AG09309 (cell line): ENCODE measurements at places on chromosomes 4 and X.

GRCh38 chrX:16185725-16186136 is 18.4 kb downstream of the MAGEB17 start:
- DNase-seq, result peak; percentile 63

- DNase-seq, result no peak
Measured at GRCh38 chr4:113077575-113077974, 28.1 kb downstream of the ANK2 start.

GRCh38 chrX:115038406-115038805 is 21.0 kb upstream of the IL13RA2 start:
- DNase-seq, result no peak

DNA sequence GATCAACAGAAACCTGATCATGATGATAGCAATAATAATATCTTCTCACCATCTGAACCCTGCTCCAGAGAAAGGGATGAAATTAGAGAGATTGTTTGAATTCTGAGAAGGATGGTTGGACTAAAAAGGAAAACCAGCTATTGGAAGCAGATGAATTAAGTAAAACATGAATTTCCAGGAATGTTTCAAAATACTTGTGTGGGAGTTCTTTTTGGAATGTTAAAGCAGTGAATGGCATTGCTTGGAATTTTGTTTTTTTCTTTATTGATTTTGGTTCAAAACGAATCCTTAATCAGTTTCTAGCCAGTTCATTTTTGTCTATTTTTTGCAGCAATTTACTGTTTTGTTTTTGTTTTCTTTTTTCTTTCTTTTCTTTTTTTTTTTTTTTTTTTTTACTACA is 150.3 kb downstream of the NHS start:
- DNase-seq, result no peak

GRCh38 chr4:86686741-86687140 is 92.6 kb downstream of the PTPN13 start:
- no peak for DNase-seq

GRCh38 chr4:111776561-111776960 is 368.7 kb upstream of the FAM241A start:
- no peak for DNase-seq

DNA sequence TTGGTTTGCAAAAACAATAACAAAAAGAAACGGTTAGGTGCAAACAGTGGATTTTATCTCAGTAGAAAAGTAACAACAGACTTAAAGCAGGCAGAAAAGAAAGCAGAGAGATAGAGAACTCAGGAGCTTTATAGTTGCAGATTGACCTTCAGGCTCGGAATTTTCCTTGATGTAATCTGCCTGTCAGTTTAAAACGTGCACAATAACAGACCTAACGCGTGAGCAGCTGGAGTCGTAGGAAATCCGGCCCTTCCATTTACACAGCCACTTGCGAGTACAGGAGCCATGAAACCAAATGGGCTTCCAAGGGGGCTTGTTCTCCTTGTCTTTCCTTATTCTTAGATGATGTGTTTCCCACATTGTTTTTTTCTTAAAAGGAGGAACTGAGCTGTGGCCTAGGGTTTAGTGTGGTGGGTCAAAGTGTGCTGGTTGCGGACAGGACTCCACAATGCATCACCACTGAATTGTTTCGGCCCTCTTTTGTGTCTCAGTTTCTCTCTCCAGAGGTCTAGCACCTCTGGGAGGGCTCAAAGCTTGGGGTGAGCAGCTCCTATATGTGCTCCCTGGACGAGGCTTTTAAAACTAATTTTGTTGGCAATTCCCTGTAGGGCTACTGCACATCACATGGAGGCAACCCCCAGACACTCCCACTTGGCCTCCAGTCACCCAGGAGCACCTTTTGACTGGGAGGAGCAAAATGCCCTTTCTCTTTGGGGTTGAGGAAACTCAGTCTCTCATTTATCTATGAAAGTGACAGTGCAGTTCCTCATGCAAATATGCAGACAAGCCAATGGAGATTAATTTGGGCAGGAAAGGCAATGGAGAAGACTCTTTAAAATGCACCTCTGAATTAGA is 13.9 kb upstream of the MPP1 start:
- DNase-seq, result no peak

DNA sequence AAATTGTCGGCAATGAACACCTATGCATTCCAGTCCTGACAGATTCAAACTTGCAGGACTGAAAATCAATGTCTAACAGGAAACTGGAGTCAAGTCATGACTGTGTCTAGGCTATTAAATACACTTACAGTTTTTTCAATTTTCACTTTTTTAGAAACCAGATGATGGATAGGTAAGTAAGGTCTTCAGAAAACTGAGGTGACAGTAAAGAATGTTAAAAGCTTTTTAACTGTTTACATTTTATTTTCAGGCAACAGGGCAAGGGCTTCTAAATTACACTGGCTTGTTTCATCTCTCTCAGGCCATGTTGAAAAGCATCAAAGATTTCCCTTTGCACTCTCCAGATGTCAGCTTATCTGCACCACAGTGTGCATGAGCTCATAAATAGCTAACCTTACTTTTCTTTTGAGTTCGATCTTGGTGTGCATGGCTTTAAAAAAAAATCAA is 65.2 kb downstream of the SEC24D start:
- DNase-seq, result no peak

GRCh38 chrX:72038868-72039267 is 92.8 kb downstream of the RTL5 start:
- DNase-seq, result no peak

- no peak for DNase-seq
Measured at GRCh38 chrX:97320305-97320704, 436.6 kb downstream of the RPA4 start.

GRCh38 chr4:76384052-76384451 is 36.9 kb downstream of the CCDC158 start:
- no peak for DNase-seq

- no peak for DNase-seq
Measured at GRCh38 chrX:44344194-44344593, 722 bp upstream of the EFHC2 start.

DNA sequence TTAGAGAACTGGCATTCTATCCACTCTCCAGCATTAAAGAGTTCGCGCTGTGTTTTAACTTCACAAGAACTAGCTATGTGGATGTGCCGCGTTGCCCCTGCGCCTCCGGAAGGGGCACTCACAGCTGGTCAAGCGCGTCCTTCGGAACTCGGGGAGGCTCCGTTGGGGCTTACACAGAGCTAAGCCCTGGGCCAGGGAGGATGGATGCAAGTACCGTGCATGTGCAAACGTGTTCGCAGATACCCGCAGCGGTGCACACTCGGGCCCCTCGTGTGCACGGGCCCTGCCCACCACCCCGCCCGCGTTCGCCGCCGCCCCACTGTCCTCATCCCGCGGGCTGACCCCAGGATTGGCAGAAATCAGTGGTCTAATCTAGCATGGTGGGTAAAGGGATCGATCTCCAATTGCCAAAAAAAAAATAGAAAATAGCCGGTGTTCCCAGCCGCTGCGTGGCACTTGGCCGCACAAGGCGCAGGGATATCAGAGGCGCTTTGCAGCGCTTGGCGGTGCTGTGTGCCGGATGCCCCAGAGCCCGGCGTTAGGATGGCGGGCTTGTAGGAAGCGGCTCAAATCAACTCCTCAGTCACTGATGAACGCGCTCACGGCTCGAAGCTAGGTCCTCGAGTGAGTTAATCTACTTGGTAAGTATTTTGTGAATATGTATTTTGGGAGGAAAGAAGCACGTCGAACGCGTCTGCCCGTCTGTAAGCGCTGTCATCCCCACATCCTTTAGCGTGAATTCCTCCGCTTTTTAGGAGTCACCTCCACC is 989 bp upstream of the PCDH10 start:
- no peak for DNase-seq

- no peak for DNase-seq
Measured at GRCh38 chr4:38174801-38175200, 214.6 kb downstream of the PTTG2 start.

- peak; percentile 23 for DNase-seq
Measured at GRCh38 chr4:181078196-181078595, 1165.0 kb upstream of the TENM3 start.

GRCh38 chr4:108693819-108694218 is 43.4 kb downstream of the OSTC start:
- DNase-seq, result no peak

GRCh38 chrX:141669689-141670088 is 28.9 kb downstream of the SPANXD start:
- no peak for DNase-seq

- no peak for DNase-seq
Measured at GRCh38 chrX:70336767-70337166, 46.9 kb downstream of the KIF4A start.

DNA sequence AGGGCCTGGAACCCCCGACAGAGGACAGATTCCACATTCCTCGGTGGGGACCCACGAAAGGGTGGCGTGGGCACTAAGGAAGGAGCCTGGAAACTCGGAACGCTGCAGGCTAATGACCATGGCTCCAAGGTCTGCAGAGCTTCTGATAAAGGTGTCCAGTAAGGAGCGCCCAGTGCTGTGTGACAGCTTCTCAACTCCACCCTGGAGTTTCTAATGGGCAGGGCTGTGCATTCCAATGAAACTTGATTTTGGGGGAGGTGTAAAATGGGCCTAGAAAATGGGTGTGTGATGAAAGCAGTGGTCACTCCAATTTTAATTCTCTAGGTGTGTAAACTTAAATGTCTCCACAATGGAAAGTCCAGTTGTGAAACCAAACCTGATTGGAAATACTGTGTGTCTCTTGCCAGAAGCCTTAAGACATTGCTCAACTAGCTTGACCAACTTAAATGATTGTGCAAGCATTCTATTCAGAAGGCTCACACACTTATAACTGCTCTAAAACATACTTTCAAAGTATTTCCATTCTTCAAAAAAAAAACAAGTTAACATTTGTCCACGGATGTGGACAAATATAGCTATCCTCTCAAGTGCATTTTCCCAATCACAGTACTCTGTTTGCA is 52.1 kb downstream of the XAGE2 start:
- peak; percentile 39 for DNase-seq

GRCh38 chr4:173494013-173494970 is 35.7 kb downstream of the HAND2 start:
- no peak for DNase-seq

DNA sequence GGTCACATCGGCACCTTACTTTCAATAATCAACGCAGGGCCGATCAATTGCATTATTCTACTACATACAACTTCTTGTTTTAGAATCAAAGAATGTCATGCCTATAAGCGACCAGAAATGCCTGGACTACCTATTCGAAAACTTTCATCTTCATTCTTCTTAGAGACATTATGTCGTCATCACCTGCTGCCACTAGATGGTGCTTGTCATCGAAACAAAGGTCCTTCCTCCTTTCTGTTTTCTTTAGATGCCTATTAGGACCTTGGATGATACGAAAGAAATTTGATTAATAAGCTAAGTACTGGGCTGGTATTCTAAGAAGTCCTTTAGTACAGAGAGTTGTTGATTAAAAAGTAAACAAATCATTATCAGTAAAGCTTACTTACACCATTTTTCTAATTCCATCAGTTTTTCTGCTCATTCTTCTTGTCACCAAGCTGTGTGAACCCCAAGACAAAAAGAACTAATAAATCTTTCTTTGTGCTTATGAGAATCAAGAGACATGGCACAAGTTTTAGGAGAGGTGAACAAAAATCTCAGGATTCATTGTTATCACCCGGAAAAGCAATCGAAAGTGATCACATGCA is 154.5 kb upstream of the SLC4A4 start:
- peak; percentile 18 for DNase-seq

DNA sequence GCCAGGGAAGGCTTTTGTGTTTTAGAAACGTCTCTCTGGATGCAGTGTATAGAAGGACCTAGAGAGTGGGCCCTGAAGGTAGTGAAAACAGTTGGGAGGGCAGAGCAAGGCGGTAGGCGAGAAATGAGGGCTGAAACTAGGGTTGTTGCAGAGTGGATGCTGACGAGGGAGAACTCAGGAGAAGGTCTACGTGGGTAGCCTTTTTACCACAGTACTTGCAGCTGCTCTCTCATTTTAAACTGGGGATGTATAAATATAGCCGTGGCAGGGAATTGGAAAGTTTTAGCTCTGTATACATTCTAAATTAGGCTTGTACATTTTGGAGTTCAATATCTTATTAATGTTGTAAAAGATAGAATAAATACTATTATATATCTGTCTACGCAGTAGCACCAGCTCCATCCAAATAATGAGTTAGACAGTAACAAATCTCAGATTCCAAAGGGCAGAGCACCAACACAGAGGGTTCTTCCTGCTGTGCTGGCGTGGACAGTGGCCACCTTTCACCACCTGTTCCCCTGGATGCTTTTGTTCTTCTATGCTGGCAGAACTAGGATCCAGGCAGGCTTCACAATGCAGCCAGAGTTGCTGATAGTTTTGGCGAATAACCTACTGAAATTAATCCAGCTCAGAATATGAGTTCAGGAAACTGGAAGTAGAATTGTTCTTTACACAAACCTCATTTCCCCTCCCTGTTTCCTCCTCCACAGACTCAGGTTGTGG is 31.7 kb downstream of the CCNG2 start:
- no peak for DNase-seq

DNA sequence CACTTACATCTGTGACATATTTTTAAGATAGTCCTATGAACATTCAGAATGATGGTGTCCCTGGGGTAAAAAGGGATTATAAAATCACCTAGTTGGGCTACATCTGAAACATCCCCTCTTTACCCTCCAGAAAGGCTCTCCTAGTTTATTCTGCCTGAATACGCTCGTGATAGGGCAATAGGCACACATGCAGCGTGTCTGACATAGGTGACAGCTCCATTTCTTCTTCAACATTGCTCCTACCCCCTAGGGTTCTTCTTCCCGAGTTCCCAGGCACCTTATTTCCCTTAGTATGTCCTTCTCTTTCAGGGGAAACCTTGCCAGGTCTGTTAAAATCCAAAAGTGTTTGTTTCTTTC is 27.1 kb upstream of the CFAP299 start:
- no peak for DNase-seq

DNA sequence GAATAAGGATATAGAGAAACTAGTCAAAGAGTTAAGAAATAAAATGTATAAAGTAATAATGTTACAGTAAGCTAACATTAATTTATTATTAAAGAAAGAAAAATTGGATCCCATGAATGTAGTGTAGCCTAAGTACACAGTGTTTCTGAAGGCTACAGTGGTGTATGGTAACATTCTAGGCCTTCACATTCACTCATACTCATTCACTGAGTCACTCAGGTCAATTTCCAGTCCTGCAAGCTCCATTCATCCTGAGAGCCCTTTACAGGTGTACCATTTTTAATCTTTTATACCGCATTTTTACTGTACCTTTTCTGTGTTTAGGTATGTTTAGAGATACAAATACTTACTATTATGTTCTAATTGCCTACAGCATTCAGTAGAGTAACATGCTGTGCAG is 120.6 kb upstream of the AGA start:
- DNase-seq, result no peak

GRCh38 chrX:39491548-39492297 is 606.0 kb downstream of the BCOR start:
- no peak for DNase-seq

- no peak for DNase-seq
Measured at GRCh38 chr4:163666332-163666873, 171.9 kb downstream of the TMA16 start.

- no peak for DNase-seq
Measured at GRCh38 chrX:70354716-70355115, 64.8 kb downstream of the KIF4A start.

- no peak for DNase-seq
Measured at GRCh38 chrX:133606990-133607389, 191.7 kb upstream of the GPC4 start.

GRCh38 chr4:25440478-25441030 is 63.5 kb downstream of the ANAPC4 start:
- no peak for DNase-seq

GRCh38 chr4:186726426-186727168 is 2.9 kb upstream of the FAT1 start:
- no peak for DNase-seq
